ENCODE measurements at places on chromosomes 12 and 14.

DNA sequence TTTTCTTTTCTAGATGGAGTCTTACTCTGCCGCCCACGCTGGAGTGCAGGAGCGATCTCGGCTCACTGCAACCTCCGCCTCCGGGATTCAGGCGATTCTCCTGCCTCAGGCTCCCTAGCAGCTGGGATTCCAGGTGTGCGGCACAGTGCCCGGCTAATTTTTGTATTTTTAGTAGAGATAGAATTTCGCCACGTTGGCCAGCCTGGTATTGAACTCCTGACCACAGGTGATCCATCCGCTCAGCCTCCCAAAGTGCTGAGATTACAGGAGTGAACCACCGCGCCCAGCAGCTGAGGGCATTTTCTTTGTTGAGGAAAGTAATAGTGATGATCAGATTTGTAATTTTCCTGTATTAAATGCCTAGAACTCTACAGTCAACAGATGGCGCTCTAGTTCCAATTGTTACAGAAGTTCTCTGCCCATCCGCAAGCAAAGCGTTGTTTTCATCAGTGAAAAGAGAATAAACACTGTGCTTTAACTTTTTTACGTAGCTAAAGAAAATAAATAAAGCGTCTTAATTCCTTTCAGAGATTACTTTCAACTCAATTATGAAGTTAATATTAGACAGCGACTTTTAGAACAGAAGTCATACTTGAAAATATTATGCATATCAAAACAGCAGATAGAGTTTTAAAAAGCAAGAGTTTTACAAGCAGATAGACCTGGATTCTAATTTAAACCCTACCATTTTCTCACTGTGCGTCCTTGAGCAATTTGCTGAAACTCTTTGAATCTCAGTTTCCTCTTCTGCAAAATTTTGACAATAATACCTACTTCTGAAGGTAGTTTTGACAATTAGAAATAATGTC lies 335.1 kb downstream of the DUSP6 start:
- DNase-seq: no peak

DNA sequence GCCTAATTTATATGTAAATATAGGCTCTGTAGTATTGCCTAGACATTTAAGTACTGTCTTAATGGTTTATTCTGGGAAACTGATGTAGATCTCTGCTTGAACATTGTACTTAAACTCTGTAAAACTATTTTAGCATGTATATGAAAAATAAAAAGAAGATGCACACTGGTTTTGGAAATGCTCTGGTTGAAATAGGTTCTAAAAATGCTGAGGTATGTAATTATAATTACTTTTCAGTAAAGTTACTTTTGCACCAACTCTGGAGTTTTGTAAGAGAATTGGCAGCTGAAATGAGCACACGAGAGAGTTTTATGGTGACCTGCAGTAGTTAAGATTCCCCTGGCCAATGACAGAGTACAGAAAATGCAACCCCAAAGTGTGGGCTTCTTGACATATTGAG lies 353.9 kb downstream of the ATP23 start:
- DNase-seq: no peak

DNA sequence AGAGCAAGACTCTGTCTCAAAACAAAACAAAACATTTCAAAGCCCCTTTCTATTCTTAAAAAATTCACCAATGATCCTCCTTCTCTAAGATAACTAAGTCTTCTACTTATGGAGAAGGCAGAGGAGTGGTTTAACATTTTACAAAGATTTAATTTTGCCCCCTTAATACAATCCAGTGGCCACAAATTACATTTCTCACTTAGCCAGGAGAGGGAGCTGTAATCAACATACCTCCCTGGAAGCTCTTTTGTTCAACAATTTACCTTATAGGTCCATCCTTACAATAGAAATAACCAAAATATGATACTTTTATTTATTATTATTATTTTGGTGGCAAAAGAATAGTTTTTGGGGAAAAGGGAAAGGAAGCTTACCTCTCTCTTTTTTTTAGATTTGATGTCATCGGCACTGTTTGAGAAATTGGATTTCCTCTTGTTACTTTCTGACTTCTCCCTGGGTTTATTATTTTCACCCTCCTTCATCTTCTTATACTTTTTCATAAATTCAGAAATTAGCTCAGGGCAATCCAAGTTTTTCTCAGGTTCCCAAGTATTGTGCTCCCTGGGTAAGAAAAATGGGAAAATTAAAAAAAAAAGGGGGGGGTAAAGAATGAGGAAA lies 28.1 kb downstream of the CBX5 start:
- DNase-seq: no peak

DNA sequence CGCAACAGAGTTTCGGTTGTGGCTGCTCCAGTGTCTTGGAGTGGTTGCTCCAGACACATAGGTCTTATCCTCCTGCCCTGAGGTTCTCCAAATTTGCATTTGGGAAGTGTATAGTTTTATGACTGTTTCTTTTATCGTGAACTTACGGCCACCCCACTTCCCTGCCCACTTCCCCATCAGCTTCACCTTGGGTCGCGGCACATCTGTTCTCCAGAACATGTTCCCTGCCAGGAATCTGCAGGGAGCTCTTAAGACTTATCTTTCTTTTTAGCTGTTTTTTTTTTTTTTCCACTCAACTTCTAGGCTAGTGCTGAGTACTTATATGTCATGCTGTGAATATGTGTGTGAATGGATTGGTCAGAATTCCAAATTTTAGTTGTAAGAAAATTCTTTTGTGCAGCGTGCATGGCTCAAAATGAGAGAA lies 75.4 kb downstream of the ETV6 start:
- DNase-seq: no peak

All from stimulated activated CD8-positive, alpha-beta memory T cell treated with anti-CD3 and anti-CD28 coated beads, Interleukin-15, amount 100 ng/mL, for 1 hour (primary cell).